ENCODE measurements at places on chromosomes 7 and 10.

DNA sequence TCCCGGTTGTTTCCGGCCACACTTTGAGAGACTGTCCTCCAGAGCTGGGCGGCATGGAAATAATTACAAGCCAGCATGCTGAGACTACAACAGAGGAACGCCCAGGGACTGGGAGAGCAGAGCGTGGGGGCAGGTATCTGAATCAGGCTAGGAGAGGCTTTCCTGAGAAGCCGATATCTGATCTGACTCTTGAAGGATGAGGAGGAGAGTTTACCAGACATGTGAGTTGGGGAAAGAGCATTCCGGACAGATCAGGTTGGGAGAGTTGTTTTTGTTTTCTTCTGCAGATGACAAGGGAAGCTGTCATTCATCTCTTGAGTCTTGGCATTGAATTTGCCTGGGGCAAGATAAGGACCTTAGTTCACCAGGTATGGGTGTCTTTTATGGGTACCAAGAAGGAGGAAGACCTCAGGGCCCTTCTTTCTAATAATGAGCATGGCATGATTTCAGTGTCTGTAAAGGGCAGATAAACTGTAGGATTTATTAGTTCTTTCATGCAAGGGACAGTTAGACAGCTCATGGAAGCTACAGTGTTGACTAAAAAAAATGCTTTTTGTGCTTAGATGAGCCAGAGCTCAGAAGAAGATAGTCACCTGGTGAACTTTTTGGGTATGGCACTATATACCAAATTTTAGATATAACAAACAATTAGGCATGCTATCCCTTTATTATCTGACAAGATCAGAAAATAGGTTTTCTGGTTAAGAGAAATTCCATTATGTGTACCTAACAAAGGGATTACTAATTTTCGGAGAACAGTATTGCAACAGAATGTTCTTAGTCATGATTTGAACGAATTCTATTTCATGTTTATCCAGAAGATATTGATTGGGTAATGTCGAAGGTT, 36.2 kb downstream of the WBP1L start:
- no peak for DNase-seq

DNA sequence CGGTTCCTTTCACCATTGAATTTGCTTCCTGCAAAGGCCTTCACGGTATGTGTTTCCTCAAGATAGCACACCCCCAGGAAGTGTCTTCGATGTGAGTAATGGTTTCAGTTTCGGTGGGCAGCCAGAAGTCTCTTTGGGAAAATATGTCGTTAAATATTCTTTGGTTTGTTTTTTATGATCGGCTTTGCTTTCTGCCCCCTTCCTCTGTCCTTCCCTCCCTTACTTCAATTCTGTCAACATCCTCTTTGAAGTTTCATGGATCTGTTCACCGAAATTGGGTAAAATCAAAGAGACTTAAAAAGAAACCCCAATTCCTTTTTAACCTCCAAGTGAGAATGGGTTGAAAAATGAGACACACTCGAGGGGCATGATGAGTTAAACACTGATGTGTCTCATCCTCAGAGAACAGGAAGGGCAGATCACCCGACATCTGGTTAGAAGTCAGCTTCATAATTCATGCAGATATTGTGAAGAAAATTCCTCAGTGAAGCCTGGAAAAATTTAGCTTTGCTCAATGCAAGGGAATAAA, 170.8 kb upstream of the HABP2 start:
- peak; percentile 35 for DNase-seq

GRCh38 chr10:3169271-3169670, 3.3 kb downstream of the PITRM1 start:
- peak; percentile 9 for DNase-seq

DNA sequence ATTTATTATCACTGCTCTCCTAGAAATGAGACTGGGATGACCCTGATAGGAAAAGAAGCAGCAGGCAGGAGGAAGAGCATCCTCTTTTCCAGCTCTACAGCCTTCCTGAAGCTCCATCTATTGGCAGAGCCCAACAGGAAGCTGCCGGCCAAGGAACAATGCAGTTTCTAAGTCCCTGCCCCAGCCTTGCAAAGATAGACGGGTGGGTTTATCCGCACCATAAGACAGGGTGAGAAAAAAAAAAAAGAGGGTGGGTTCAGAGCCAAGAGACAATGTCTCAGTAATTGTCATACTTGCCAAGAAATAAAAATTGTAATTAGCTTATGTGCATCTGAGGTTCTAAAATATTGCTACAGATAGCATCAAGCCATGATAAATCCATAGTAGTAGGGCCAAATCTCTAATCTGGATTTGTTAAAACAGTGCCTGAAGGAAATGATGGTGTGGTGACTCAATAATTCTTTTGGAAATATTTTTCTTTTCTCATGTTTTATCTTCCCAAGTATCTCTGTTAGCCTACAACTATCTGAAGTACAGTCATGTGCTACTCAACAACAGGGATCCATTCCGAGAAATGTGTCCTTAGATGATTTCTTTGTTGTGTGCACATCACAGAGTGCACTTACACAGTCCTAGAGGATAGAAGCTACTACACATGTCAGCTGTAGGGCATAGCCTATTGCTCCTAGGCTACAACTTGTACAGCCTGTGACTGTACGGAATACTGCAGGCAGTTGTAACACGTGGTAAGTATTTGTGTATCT, 242.9 kb upstream of the CXCL12 start:
- no peak for DNase-seq

- DNase-seq: no peak
Measured at GRCh38 chr10:93849593-93849992, 44.2 kb upstream of the SLC35G1 start.

- DNase-seq: no peak
Measured at GRCh38 chr7:157670490-157671357, 333.9 kb downstream of the DNAJB6 start.

DNA sequence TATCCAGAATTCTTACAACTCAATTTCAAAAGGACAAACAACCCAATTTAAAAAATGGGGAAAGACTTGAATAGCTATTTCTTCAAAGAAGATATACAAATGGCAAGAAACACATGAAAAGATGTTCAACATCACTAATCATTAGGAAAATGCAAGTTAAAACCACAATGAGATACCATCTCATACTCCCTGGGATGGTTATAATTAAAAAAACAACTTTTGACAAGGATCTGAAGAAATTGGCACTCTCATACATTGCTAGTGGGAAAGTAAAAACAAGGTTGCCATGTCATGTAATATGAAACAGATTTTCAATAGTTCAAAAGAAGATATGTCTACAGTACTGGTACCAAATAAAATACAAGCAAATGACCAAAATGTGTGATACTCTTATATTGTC, 9.0 kb downstream of the OAT start:
- DNase-seq: no peak

- no peak for DNase-seq
Measured at GRCh38 chr7:28919510-28919909, 38.6 kb downstream of the TRIL start.

GRCh38 chr7:131057015-131057793, 270.5 kb upstream of the MKLN1 start:
- DNase-seq: peak; percentile 47

DNA sequence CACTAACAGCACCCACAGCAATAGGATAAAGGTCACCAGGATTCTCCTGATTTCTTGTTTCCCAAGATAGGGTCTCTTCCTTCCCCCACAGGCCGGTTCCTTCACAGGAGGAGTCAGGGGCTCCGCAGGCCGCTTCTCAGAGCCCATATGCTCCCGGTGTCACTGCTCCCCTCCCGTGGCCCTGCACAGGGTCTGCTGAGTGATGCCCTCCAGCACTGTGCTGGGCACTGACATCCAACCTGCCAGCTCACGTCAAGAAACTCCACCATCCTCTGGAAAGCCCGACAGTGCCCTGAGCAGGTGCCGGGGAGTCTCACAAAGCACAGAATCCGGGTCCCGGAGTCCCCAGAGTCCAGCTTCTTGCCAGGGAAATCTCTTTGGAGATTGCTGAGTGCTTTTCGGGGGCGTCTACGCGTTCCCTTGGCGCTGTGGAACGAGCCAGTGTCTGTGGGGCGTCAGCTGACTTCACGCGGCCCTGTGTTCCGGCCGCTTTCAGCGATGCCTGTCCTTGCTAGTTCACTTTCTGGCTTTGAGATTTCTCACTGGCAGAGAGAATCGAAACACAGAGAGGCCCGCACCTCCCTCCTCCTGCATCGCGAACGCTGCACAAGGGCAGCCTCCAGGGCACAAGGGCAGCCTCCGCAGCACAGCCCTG, 567.5 kb downstream of the DNAJB6 start:
- no peak for DNase-seq

DNA sequence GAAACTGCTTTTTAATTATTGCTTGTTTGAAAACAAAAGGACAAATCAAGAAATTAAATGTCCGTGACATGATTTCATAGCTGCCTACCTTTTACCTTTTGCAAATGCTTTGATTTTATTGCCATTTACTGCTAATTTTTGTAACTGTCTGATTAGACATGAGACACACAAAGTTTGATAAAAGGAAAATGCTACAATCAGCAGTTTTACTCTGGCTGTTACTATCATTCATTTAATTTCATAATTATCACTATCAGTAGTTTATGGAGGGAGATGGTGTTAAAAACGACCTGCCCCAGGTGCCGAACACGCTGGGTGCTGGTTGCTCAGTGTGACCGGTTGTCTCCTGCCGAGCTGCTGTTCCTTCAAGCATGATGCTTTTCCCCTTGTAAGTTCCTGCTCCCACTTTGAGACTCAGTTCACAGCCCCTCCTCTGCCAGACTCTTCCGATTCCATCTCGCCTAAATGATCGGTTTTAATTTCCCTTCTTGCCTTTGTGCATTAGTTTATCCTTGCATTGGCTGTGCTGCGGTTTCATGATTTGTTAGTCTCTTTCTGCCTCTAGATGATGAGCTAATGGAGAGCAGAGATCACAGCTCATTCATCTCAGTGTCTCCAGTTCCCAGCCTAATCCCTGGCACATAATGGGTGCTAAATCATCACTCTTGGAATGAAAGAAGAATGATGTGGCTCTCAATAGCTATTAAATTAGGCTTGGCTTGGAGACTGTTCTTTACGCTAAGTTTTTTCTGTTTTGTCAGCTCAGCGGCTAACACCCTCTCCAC, 110.6 kb downstream of the PFKFB3 start:
- DNase-seq: no peak

DNA sequence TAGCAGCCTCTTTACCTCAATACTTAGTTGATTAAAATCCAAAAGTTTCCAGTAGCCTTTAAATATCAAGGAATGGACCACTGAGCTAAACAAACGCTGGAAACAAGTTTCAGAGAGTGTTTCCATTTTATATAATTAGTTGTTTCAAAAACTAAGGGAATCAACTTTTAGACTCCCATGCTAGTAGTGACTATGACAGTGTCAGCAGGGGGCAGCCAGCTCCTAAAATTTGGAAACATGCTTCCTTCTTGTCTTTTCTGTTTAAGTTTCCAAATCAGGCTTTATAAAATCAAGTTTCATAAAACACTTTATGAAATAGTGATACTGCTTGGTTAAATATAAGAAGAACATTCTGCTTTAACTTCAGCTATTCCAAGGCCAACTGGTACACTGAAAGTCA, 138.2 kb upstream of the TMEM229A start:
- DNase-seq: peak; percentile 7

DNA sequence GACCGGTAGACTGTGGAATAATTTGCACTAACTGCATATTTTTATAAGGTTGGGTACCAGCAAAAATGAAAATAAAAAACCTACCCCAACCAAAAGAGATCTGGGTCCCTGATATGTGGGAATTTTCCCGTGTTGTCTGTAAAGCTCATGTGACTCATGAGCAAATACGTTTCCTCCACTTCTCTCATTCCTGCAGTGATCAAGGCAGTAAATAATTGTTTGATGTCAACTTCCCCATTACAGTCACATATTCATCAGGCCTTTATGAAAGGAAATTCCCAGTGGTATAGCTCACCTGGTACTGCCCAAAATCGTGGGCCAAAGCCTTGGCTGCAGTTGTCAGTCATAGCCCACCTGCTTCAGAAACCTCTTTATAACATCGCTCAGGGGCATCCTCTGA, 166.0 kb upstream of the ANK3 start:
- DNase-seq: no peak

GRCh38 chr10:7520507-7521485, 110.0 kb upstream of the SFMBT2 start:
- DNase-seq: no peak

DNA sequence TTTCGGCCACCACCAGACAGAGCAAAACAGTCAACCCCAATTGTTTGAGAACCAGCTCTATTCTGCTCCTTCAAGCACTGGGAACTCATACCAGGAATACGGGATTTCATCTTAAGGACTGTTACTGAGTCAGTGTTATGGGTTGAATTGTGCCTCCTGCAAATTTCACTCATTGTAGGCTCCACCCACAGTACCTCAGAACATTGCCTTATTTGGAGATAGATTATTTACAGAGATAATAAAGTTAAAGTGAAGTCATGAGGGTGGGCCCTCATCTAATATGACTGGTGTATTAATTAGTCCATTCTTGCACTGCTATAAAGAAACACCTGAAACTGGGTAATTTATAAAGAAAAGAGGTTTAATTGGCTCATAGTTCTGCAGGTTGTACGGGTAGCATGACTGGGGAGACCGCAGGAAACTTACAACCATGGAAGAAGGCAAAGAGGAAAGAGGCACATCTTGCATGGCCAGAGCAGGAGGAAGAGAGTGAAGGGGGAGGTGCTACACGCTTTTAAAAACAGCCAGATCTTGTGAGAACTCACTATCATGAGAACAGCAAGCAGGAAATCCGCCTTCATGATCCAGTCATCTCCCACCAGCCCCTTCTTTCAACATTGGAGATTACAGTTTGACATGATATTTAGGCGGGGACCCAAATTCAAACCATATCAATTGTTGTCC, 14.3 kb upstream of the ZNF248 start:
- no peak for DNase-seq

DNA sequence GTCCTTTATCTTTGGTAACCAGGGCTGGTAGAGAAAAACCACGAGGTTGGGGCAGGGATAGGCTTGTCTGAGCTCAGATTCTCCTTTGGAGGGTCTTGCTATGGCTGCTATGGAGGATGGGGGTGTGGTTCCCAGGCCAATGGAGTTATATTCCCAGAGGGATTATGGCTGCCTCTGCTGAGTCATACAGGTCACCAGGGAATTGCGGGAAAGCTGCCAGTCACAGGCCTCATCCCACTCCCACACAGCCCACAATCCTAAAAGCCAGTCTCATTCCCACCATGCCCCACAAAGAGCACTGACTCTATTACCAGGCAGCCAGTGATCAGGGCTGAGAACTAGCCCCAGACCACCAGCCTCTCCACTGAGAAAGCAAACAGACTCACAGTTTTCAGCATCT, 316.6 kb upstream of the TMEM229A start:
- DNase-seq: no peak

GRCh38 chr10:22666287-22667092, 47.9 kb downstream of the PIP4K2A start:
- DNase-seq: no peak

- DNase-seq: no peak
Measured at GRCh38 chr7:70676243-70676642, 455.7 kb upstream of the GALNT17 start.

- no peak for DNase-seq
Measured at GRCh38 chr7:84492098-84493034, 297.8 kb upstream of the SEMA3A start.

GRCh38 chr7:130079846-130080394, 9.6 kb downstream of the KLHDC10 start:
- DNase-seq: no peak

GRCh38 chr7:30937416-30937815, 25.8 kb downstream of the AQP1 start:
- no peak for DNase-seq
